Left hindlimb (tissue), 1 donor: ENCODE measurements at places on chromosomes 16 and 17.

GRCh38 chr17:61007980-61008379 is 330.3 kb downstream of the BCAS3 start:
- no peak for DNase-seq

DNA sequence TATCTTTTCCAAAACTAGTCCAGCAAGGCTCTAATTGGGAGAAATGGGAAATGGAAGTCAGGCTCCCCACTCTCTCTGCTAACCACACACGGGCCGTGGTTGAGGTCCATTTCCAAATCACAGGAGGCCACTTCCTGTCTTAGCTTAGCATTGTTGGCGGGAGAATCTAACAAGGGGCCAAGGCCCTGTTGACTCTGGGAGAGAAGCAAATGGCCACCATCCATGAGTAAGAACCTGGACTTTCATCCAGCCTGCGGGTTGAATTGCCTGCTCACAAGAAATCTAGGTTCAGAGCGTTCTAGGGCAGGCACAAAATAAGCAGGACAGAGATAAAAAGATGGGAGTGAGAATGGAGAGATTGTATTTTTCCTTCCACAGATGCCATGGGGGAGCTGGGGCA is 5.7 kb downstream of the FAM20A start:
- DNase-seq, result peak; percentile 80

DNA sequence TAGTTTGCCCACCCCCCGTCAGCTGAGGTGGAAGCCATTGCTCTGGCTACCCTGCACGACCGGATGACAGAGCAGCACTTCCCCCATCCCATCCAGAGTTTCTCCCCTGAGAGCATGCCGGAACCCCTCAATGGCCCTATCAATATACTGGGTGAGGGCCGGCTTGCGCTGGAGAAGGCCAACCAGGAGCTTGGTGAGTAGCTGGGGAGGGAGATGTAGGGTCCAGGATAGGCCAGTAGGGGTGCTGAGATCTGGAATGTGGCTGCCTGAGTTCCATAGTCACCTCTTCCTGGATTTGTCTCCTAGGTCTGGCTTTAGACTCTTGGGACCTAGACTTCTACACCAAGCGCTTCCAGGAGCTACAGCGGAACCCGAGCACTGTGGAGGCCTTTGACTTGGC is 6.4 kb downstream of the PFAS start:
- DNase-seq, result no peak

GRCh38 chr16:83312015-83312717 is 495.6 kb upstream of the HSBP1 start:
- DNase-seq, result no peak

GRCh38 chr17:81646869-81647600 is 9.3 kb downstream of the PDE6G start:
- DNase-seq, result no peak

GRCh38 chr16:87123356-87124001 is 193.7 kb downstream of the C16orf95 start:
- DNase-seq, result no peak

GRCh38 chr17:56599566-56599965 is 6.1 kb downstream of the NOG start:
- DNase-seq, result no peak

DNA sequence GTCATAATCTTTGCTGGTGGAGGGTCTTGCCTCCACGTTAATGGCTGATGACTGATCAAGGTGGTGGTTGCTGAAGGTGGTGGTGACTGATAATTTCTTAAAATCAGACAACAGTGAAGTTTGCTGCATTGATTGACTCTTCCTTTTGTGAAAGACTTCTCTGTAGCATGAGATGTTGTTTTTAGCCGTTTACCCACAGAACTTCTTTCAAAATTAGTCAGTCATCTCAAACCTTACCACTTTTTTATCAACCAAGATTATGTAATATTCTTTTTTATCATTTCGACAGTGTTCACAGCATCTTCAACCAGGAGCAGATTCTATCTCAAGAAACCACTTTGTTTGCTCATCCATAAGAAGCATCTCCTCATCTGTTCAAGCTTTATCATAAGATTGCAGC is 5.9 kb downstream of the UQCRC2 start:
- no peak for DNase-seq

GRCh38 chr17:43881758-43882505 is 25.4 kb downstream of the MPP2 start:
- DNase-seq, result no peak

GRCh38 chr16:14303182-14303618 is 232.1 kb downstream of the MRTFB start:
- DNase-seq, result no peak

- no peak for DNase-seq
These were observed 279.6 kb downstream of the SNX29 start for GRCh38 chr16:12255919-12256665.

DNA sequence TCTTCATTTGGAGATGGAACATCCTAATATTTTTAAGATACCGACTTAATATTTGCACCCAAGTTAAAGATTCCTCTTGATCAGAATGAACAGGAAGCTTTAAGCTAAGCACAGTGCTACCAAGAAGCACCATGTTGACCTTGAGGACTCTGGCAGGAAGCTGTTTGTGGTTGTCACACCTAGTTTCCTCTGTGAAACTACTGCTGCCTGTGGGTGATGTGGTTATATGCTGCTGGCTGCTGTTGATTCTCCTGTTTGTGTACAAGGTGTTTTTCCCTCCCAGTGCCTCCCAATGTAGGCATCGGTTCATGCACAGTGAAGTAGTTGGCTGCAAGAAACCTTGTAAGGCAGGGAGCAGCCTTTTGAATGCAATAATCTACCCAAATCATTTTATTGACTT is 23.4 kb downstream of the RBL2 start:
- no peak for DNase-seq

- DNase-seq, result no peak
These were observed 2.6 kb downstream of the TMEM98 start for GRCh38 chr17:32930512-32930911.
